ENCODE measurements at places on chromosomes 6 and 20.
A peak's percentile ranks its signal among the peaks of the same experiment; 100 is the strongest.

DNA sequence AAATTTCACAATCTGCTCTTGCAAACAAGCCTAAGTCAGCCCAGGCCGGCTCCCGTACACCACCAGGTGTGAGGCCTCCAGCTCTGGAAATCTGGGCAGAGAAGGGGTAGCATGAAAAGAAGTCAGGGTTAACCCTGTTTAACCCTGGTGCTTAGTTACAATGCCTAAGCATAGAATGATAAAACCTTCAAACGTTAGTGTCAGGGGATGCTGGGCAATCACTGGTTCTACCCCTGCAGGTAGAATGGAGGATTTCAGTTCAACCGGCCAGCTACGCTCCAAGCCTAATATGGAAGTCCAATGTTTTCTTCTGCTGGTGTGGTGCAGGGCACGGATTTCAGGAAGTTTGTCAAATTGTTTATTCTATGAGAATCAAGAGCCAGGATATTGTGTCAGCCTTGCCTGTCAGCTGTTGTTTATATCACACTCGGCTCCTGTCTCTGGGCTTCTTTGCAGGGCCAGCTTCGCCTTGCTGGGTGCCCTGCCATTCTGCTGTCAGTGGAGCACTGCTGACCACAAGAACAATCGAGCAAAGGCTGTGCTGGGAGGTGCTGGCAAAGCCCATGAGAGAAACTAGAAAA, 20.2 kb upstream of the CD93 start:
- DNase-seq = no peak

GRCh38 chr20:34978092-34978744, 22.6 kb downstream of the MYH7B start:
- peak; percentile 9 for DNase-seq

DNA sequence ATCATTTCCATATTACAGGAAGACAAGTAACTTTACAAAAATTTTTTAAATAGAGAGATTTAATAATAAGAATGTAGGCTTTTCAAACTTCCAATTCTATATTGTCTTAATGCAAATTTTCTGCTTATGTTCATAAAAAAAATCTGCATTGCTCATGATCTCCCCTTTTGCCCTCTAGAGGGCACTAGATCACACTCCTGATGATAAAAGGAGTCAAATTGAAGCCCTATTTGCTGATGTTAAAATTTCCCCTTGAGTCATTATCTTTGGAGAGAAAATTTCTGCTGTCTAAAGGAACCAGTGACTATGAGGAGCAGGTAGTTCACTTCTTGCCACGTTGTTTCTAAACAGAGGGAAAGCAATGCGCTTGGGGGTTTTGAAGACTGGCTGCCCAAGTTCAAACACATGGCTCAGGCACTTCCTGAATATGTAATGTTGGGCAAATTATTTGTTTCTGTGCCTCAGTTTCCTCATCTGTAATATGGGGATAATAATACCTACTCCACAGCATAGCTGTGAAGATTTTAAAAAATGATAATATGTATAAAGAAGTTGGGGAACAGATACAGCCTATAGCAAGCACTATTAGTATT, 874.2 kb downstream of the TFAP2A start:
- no peak for DNase-seq

- no peak for DNase-seq
These were observed 8.9 kb upstream of the TAAR5 start for GRCh38 chr6:132598473-132598872.

DNA sequence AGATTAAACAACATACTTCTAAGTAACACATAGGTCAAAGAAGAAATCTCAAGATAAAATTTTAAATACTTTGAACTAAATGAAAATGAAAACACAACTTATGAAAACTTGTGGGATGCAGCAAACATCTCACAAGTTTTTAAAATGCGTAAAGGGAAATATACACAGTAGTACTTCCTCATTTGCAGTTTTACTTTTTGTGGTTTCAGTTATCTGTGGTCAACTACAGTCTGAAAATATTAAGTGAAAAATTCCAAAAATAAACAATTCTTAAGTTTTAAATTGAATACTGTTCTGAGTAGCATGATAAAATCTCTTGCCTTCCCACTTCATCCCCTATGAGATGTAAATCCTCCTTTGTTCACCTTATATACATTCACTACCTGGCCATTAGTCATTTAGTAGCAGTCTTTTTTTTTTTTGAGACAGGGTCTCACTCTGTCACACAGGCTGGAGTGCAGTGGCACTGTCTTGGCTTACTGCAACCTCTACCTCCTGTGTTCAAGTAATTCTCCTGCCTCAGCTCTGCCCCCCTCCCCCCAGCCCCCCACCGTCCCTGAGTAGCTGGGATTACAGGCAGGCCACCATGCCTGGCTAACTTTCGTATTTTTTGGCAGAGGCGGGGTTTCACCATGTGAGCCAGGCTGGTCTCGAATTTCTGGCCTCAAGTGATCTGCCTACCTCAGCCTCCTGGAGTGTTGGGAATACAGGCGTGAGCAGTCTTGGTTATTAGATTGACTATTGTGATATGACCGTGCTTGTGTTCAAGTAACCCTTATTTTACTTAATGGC, 154.6 kb upstream of the AHI1 start:
- DNase-seq = no peak

DNA sequence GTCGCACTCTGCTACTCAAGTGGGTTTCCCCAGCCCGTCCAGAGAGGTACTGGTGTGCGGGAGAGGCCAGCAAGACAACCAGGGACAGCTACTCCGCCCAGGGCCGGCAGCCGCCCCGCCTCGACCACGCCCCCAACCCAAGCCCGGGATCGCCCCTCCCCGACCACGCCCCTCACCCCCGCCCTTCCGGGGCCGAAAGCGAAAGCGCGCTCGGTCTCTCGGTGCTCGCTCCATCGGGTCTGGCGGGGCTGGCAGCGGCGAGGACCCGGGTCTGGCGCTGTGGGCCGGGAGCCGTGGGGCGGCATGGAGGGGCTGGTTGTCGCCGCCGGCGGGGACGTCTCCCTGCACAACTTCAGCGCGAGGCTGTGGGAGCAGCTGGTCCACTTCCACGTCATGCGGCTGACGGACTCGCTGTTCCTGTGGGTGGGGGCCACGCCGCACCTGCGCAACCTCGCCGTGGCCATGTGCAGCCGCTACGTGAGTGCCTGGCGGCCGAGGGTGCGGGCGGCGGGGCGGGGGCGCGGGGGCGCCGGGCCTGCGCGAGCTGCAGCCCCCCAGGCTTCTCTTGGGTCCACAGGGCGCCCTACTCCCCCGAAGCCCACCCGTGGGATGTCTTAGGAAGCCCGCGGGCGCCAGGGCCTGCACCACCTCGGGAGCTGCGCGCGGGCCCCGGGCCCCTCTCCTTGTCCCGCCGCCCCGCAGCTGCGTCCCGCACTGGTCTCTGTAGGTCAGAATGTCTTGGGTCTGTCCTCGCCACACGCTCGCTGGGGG, at the start of gene PSMG4:
TSS of gene PSMG4 (plus strand) at position 228 of the 771 bp plus-strand sequence. CDS start at position 304, 76 bp downstream.
- DNase-seq = peak; percentile 97

DNA sequence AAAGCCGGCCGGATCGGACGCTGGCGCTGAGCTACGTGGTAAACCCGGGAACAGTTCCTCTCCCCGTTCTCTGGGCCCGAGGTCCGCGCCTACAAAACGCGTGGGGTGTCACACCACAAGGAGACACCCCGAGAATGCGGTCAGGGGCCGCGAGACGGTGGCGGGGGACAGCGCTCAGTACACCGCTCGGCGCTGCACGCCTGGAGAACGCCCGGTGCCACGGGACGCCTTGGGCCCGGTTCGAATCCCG, 670 bp downstream of the NCOA5 start:
- no peak for DNase-seq

- peak; percentile 13 for DNase-seq
These were observed 884 bp downstream of the TSPO2 start for GRCh38 chr6:41043151-41043550.

GRCh38 chr20:46071573-46071972, 18.2 kb downstream of the NCOA5 start:
- DNase-seq = no peak

GRCh38 chr20:36760647-36761046, 12.9 kb downstream of the DSN1 start:
- no peak for DNase-seq

- DNase-seq = no peak
These were observed 398.9 kb downstream of the KIF16B start for GRCh38 chr20:16174311-16174710.

DNA sequence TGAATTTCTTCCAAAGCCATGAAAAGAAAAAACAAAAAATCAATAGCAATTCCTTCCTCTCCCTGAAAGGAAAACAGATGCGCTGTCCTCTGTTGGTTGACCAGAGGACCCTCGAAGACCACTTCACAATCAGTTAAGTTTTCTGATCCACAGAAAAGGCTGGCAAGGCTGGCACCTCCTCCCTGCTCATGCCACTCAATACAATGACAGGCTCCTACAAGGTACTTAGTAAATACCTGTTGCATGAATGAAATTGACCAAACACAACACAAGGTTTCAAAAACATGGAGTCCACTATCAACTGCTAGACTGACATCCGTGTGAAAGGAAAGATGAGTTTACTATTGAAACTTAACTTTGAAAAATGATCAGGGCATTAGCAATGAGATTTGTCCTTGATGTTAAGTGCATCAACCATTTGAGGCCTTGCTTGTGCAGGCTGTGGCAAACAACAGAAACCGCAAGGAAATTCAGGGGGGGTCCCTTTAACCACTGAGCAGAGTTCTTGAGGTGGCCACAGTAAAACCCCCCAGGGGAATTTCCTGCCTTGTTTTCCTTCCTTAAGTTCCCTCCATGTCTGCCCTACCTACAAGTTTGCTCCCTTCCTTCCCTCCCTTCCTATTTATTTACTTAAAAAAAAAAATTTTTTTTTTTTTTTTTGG, 27.9 kb upstream of the RTF2 start:
- no peak for DNase-seq

All from left hindlimb (tissue), 1 donor.